Activated CD4-positive, alpha-beta T cell treated with anti-CD3 and anti-CD28 coated beads for 36 hours (primary cell): ENCODE measurements at places on chromosomes 2 and 18. TPM values are rescaled to one million over a fixed set of nuclear protein-coding genes. Genes with fewer than 3 reads are reported as not detected.
A peak's percentile ranks its signal among the peaks of the same experiment; 100 is the strongest.

GRCh38 chr2:68319398-68320117 lies at the start of gene CNRIP1:
Gene CNRIP1 (minus strand): TSS chr2:68319949. CDS start chr2:68319400, 549 bp downstream.
- H3K27me3 ChIP-seq, result peaks cover 49% of the 10 kb centered on the region
- DNase-seq, result peak; percentile 18
- no peaks in the 10 kb centered on the region for H3K36me3 ChIP-seq
- H3K27ac ChIP-seq, result no peak within 1 kb of the TSS
- H3K4me1 ChIP-seq, result peaks cover 8% of the 10 kb centered on the region
- H3K4me3 ChIP-seq, result peak within 1 kb of the TSS; percentile 60

RND3 gene
- total RNA-seq, result not detected

CEP76 gene
- 12.5 TPM for total RNA-seq

- no peaks in the 10 kb centered on the region for H3K27me3 ChIP-seq
- peak; percentile 77 for DNase-seq
- peak overlapping the region; percentile 17 for H3K4me3 ChIP-seq
- H3K27ac ChIP-seq, result peak overlapping the region; percentile 81
- H3K4me1 ChIP-seq, result peaks cover 35% of the 10 kb centered on the region
Observed at GRCh38 chr2:230472621-230473018, 56.6 kb downstream of the SP100 start.

GKN1 gene
- not detected for total RNA-seq

- peak overlapping the region; percentile 52 for H3K27ac ChIP-seq
- H3K36me3 ChIP-seq, result no peaks in the 10 kb centered on the region
- DNase-seq, result peak; percentile 66
Observed at GRCh38 chr2:205024822-205025518, 479.7 kb downstream of the PARD3B start.

DNA sequence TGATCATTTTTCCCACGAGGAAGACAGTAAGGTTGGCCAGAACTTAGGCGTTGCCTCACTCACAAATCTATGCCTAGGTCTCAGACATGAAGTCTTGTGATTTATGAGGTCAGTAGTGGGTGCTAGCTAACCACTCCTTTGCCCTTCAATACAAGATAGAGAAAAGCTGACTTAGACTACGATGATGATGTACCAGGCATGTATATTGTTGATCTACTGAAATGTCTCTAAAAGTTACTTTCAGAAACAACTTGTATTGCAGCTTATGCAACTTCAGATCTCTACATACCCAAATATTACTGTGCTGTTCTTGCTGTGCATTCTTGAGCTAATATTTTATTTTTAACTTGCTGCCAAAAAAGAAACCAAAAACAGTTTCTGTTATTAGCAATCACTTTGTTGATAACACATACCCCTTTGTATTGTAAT lies 30.6 kb downstream of the MAPRE2 start:
- no peak for DNase-seq
- H3K27me3 ChIP-seq, result no peaks in the 10 kb centered on the region
- no peak overlapping the region for H3K4me3 ChIP-seq
- peaks cover 26% of the 10 kb centered on the region for H3K36me3 ChIP-seq

DNA sequence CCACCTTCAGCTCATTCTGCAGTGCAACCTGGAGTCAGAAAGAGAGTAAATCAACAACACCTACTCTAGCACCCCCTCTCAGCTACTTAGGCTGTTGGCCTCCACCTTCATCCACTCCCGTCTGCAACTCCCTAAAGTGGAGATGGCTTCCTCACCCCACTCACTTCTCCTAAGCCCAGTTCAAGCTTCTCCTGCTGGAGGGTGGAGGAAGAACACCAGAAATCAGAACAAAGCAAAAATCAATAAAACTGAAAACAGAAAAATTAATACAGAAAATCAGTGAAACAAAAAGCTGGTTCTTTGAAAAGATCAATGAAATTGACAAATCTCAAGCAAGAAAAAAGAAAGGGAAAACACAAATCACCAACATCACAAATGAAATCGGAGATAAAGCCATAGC lies 191.7 kb downstream of the ANAPC1 start:
- DNase-seq, result no peak
- H3K27me3 ChIP-seq, result peaks cover 11% of the 10 kb centered on the region
- no peak overlapping the region for H3K27ac ChIP-seq
- H3K4me3 ChIP-seq, result no peak overlapping the region
- peaks cover 3% of the 10 kb centered on the region for H3K36me3 ChIP-seq

DNA sequence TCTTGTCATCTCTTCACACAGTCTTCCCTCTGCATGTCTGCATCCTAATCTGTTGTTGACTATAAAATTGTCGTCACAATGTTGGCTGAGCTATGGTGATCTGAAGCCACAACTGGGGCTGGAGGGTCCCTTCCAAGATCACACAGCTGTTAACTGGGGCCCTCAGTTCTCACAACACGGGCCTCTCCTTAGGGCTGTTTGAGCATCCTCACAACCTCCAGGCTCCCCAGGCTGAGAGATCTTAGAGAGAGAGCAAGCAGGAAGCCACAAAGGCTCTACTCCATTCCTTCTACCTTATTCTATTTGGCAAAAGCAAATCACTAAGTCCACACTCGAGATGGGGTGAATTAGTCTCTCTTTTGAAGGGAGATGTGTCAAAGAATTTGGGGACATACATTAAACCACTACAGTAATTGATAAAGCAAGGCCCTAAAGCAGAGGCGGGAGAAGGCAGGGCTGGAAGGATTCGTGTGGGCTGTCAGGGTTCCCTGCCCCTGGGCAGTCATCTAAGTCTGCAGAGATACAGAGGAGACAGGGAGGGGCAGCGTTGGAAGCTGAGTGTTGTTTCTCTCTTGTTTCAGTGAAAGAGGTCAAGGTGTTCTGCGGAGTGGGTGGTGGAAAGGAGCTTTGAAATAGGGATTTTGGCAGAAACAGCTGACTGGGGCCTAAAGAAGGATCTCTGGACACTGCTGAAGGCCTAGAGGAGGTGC lies 15.9 kb downstream of the MYO7B start:
- peaks cover 13% of the 10 kb centered on the region for H3K27me3 ChIP-seq
- H3K36me3 ChIP-seq, result no peaks in the 10 kb centered on the region
- H3K27ac ChIP-seq, result no peak overlapping the region
- H3K4me1 ChIP-seq, result no peaks in the 10 kb centered on the region
- H3K4me3 ChIP-seq, result no peak overlapping the region

DNA sequence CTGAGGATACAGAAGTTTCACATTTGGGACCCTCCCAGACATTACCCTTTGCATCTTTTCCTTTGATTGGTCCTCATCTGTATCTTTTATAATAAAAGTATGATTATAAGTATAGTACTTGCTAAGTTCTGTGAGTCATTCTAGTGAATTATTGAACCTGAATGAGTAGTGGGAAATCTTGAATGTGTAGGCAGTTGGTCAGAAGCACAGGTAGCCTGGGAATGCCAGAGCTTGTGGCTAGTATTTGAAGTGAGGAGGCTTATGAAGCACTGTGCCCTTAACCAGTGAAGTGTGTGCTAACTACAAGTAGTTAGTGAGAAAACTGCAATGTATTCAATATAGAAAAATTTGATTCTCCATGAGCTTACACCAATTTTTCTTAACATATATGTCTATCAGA lies 257.6 kb downstream of the GRB14 start:
- H3K36me3 ChIP-seq, result no peaks in the 10 kb centered on the region
- no peak overlapping the region for H3K27ac ChIP-seq
- no peak overlapping the region for H3K4me3 ChIP-seq
- H3K4me1 ChIP-seq, result no peaks in the 10 kb centered on the region
- no peaks in the 10 kb centered on the region for H3K27me3 ChIP-seq
- DNase-seq, result no peak
